SK-MEL-5 (cell line): ENCODE measurements at places on chromosomes 5 and 9. TPM values are rescaled to one million over a fixed set of nuclear protein-coding genes. Genes with fewer than 3 reads are reported as not detected.

LHX6 gene
- total RNA-seq = 2.3 and 2.4 TPM in 2 replicates

KIF4B gene
- not detected in 2 replicates for total RNA-seq

FBXO10 gene
- 12.9 and 20.2 TPM in 2 replicates for total RNA-seq

BTNL8 gene
- 0.08 TPM in 1 of 2 replicates, not detected in the other for total RNA-seq

ABO gene
- total RNA-seq = not detected in 2 replicates

PFN3 gene
- total RNA-seq = not detected in 2 replicates

OR13C5 gene
- total RNA-seq = not detected in 2 replicates

UGCG gene
- 288 and 329 TPM in 2 replicates for total RNA-seq

ARHGEF37 gene
- total RNA-seq = 1.8 and 2.6 TPM in 2 replicates

AJM1 gene
- total RNA-seq = 1.2 and 1.4 TPM in 2 replicates

SLC36A3 gene
- total RNA-seq = not detected in 2 replicates

SLC25A2 gene
- 0.11 TPM in 1 of 2 replicates, not detected in the other for total RNA-seq

SLC35A4 gene
- total RNA-seq = 14.2 and 16.7 TPM in 2 replicates
